ENCODE measurements at places on chromosomes 4 and X.
A peak's percentile ranks its signal among the peaks of the same experiment; 100 is the strongest.

GRCh38 chr4:61336488-61336887, 136.4 kb downstream of the ADGRL3 start:
- no peak for DNase-seq

DNA sequence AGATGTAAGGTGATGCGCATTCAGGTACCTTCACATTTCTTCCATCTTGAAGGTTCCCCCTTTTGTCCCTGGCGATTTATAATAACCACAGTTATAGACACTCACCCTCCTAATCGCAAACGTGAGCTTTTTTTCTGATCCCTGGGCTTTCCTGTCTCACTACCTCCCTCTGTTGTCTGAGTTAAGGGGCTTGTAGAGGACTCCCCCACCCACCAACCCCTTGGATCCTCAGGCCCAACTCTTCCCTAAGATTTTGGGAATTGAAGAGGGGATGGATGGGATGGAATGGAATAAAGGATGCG, 1.4 kb downstream of the CNKSR2 start:
- no peak for DNase-seq

DNA sequence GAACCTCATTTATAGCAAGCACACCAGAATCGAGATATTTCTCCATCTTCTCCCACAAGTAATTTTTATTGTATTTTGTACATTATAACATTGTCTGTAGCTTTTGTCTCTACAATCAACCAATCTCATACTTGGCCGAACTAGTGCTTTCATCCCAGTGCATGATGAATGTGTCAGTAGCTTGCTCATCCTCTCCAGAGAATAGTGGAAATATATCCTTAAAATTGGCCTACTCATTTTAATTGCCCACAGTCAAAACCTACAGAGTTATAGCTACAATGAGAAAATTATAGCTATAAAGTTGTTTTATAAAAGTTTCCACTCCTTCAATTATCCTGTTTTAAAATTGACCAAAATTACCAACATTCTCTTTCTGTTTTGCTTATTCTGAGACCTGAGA, 103.8 kb downstream of the MAPK10 start:
- no peak for DNase-seq

DNA sequence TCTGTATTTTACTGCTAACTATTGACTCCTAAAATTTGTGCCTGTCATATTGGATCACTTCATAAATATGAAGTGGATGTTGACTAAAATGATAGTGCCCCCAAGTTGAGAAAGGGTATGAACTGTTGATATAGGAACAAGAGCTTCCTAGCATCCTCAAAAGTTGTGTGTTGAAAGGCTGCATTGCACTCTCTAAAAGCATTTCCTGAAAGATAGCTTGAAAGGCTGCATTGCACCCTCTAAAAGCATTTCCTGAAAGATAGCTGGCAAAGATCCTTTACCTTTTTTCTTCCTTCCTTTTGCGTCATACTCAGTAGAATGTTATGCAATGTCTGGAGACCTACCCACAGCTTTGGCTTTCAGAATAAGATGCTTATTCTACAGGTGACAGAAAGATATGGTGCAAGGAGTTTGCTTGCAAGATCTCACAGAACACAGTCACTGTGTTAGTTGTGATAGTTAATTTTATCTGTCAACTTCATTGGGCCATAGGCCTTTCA, 274.6 kb upstream of the GALNTL6 start:
- DNase-seq: no peak

- DNase-seq: no peak
These were observed 130.0 kb downstream of the ZAR1 start for GRCh38 chr4:48620093-48620492.

- DNase-seq: no peak
These were observed 21.3 kb upstream of the CDKN2AIP start for GRCh38 chr4:183422962-183423631.

DNA sequence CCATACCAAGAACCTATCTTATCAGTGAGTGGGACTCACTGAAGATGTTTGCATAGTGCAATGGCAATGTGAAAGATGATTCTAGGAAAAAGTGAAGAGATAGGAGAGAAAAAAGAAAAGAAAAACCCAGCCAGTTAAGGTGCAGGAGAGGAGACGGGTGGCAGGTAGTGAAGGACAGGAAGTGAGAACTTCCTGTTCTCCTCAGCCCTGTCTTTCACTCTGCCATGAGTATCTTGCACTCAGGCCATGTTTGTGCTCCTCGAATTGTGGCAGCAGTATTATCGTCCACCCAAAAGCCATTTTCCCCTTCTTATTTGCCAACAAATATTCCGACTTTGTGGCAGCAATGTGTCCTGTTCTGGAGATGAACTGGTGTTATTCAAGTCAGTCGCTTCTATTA, 8.6 kb upstream of the ENPEP start:
- DNase-seq: no peak

GRCh38 chrX:24341795-24342194, 18.6 kb upstream of the SUPT20HL1 start:
- no peak for DNase-seq

DNA sequence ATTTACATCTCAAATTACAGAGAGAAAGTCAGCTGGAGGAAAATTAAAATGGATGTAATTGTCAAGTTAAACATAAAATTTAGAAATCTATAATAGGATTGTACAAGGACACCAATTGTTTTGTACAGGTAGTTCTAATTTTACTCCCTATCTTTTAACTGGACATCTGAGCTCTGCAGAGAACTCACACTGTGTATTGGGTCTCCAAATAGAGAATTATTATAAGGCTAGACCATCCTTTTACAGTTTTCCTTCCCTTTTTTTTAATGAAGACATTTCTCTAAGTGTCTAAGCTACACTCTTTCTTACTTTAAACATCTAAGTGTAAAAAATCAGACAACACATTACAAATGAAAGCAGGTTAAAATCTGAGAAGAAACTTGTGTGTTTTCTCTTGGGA, 78.4 kb upstream of the GC start:
- DNase-seq: no peak

GRCh38 chr4:152278172-152278504, 257.8 kb downstream of the FBXW7 start:
- DNase-seq: no peak

GRCh38 chr4:7938609-7939376, 868 bp downstream of the AFAP1 start:
- DNase-seq: no peak

GRCh38 chr4:26719954-26720552, 136.2 kb downstream of the TBC1D19 start:
- DNase-seq: no peak

GRCh38 chr4:77911842-77912450, 49.3 kb downstream of the MRPL1 start:
- no peak for DNase-seq

GRCh38 chrX:143648705-143649104, 12.8 kb upstream of the SLITRK4 start:
- no peak for DNase-seq

GRCh38 chr4:38873290-38873944, 5.8 kb downstream of the FAM114A1 start:
- no peak for DNase-seq

- DNase-seq: no peak
These were observed 314.9 kb upstream of the TRAM1L1 start for GRCh38 chr4:117400039-117400835.

- peak; percentile 60 for DNase-seq
These were observed 69.8 kb downstream of the DTHD1 start for GRCh38 chr4:36351082-36351666.

DNA sequence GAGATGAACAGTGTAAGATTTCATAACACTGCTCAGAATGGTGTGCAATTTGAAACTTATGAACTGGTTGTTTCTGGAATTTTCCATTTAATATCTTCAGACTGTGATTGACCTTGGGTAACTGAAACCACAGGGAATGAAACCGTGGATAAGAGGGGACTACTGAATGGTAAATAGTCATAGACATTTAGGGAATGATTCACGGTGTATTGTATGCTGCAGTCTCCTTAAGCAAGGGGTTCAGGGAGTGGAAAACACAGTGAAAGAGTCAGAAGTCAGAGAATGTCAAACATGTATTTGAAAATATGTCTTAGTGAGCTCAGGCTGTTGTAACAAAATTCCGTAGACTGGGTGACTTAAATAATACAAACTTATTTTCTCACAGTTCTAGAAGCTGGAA, 398.2 kb upstream of the DIPK2B start:
- no peak for DNase-seq

DNA sequence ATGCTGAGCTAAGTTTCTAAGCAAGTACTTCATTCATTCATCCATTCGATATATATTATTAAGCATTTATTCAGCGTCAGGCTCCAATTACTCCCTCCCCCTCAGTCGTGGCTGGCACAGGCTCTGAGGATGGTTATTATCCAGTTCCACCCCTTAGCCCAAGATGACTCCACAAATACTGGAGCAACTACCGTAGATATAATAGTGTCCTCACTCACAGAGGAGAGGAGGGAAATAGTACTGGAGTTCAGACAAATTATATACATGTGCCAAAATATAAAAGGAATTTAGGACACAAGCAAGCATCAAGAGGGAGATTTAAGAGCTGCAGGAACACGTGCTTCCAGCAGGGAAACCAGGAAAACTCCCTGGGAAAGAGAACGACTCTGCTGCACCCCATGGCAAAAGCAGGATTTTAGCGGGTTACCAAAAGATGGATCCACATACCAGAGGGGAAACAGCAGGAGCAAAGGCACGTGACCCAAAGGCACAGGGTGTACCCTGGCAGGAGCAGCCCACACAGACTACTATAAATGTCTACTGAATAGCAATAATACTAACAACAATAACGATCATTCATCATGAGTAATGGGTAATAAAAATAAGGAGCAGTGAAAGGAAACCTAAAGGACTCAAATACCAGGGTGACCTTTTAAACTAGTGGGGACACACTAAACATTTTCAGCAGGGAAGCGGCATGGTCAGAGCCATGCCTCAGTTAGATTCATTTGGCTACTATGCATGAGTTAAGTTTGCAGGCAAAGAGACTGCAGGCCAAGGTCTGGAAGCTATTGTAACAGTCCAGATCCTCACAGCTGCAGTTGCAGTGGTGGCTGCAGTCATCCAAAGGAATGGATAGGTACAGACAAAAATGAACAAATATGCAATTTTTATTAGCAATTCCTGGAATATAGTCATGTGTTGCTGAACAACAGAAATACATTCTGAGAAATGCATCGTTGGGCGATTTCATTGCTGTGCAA, 153.7 kb downstream of the APBB2 start:
- no peak for DNase-seq

DNA sequence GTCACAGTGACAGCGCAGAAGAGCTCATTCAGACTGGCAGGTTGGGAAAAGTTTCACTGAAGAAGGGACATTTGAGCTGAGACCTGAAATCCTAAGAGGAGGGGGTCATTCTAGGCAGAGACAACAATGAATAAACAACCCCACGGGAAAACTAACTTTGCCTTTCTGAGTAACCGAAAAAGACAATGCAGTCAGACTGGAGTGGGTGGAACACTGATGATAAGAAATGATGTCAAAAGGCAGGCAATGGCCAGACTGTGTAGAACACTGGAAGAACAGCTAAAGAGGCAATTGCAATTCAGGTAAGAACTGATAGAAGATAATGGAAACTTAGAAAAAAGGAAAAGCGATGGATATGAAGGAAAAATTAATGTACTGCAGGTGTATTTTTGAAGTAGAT, 73.8 kb downstream of the CHIC2 start:
- DNase-seq: no peak

DNA sequence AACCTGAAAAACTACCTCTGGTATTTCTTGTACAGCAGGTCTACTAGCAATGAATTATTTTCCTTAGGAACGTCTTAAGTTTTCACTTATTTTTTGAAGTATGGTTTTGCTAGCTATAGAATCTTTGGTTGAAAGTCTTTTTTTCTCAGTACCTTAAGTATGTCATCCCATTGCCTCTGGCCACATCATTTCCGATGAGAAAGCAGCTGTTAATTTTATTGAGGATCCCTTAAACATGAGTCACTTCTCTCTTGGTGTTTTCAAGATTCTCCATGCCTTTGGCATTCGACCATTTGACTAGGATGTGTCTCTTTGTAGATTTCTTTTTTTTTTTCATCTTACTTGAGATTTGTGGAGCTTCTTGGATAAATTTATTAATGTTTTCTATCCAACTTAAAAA, 803.8 kb upstream of the AMOT start:
- DNase-seq: no peak

- peak; percentile 50 for DNase-seq
These were observed 19.9 kb upstream of the MXD4 start for GRCh38 chr4:2281575-2282343.

- DNase-seq: no peak
These were observed 93.0 kb downstream of the TSPAN7 start for GRCh38 chrX:38654302-38654701.

- DNase-seq: no peak
These were observed 3.7 kb upstream of the RHOH start for GRCh38 chr4:40193016-40193571.

- no peak for DNase-seq
These were observed 1.7 kb upstream of the TRPC5OS start for GRCh38 chrX:111874241-111874640.

GRCh38 chrX:155028129-155028528, 1.5 kb downstream of the FUNDC2 start:
- no peak for DNase-seq

- no peak for DNase-seq
These were observed 187.0 kb downstream of the NLGN4X start for GRCh38 chrX:6041630-6042029.

All from stimulated activated CD8-positive, alpha-beta memory T cell treated with anti-CD3 and anti-CD28 coated beads, Interleukin-4, amount 100 ng/mL, for 1 hour (primary cell).